ENCODE measurements at places on chromosomes 11 and 22. TPM values are rescaled to one million over a fixed set of nuclear protein-coding genes. Genes with fewer than 3 reads are reported as not detected.

- no peak for DNase-seq
Measured at GRCh38 chr22:16915701-16916100, 90.5 kb upstream of the XKR3 start.

DNA sequence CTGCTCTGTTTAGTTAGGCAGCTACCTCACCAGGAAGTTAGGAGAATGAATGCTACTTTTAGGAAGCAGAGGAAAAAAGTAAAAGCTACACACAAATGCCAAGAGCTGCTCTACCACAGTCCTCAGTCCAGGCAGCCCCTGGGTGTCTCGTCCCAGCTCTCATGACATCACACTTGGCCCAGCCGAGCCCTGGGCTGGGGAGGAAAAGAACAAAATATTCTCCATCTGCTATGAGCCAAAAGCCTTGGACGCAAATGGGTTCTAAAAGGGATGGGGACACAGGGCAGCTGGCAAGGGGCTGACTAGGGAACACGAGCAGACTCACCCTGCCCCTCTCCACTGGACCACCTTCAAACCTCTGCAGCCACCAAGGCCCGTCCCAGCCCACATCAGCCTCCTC lies 26.1 kb downstream of the TMEM184B start:
- peak; percentile 90 for DNase-seq

DNA sequence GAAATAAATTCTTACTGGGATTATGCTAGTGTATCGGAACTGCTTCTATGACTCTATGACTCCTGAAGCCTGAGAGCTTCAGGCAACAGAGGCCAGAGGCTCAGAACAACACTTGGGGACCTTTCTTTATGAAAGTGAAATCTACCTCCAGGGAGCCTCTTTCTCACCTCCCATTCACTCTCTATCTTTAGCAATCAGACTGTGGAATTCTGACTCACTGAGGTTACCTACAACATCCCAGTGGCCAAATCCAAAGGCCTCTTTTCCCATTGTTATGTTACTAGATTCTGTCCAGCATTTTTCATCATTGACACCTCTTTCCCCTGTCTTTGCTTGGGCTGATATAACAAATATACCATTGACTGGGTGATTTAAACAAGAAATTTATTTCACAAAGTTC lies 14.1 kb upstream of the CYB5R2 start:
- DNase-seq = no peak

- DNase-seq = peak; percentile 14
Measured at GRCh38 chr11:62553839-62554361, 7.3 kb upstream of the AHNAK start.

DNA sequence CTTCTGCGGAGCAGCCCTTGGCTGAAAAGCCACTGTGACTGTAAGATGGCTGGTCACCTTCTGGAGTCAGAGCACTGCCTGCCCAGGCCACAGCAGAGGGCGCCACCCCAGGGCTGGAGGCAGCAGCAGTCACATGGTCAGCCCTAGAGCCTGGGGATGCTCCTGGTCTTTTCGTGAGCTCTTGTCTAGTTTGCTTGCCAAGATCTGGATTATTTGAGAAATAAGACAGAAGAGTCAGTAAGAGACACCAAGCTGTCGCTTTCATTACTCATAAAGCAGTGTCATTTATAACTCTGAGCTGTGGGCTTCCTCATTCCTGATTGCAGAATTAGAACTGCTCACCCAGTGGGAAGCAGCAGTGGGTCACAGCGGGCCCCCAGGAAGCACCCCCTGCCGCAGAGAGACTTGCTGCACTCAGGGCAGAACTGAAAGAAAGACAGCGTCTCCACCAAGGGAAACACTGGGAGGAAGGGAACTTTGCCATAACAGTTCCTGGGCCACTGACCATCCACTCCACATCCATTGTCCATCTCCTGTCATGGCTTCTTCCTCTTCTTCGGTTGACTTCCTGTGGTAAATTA lies 56.7 kb downstream of the PPP6R2 start:
- DNase-seq = no peak

DNA sequence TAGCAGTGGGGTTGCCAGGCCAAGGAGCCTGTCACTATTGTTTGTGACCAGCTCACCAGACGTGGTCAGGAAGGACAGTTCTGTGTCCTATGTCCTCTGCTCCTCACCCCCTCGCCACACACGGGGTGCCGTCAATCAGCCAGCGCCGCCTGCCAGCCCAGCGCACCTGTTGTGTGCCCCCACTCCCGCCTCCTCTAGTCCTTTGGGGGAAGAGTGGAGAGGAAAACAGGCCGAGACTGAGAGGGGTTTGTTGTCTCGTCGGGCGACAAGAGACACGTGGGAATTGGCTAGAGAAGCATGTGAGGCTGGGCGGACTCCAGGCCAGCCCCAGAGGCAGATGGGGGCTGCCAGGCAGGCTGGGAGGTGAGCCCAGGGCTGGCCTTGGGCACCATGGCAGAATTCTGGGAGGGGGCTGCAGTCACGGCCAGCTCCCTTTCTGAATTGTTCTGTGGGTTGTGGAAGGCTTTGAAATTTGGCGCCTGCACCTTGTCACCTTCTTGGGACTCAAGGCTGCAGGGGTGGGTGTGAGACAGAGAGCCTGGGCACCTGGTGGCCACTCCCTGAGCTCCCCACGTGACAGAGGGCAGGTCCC lies 3.1 kb upstream of the KCNQ1OT1 start:
- DNase-seq = peak; percentile 68

DNA sequence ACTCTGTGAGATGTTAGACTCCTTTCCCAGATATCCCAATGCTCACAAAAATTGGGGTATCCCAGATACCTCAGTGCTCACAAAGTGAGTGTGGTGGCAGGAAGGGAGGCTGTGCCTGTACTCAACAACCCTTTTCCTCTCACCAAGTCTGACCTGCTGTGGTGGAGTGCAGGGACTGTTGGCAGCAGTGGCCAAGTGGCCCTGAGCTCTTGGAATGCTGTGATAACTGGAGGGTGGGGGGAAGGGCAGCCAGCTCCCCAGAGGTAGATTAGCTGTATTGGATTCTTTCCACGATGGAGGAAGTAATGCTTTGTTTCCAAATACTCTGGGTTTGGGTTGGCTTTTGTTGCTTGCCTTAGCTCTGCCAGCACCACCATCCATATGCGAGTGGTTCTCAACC lies 46.0 kb upstream of the OR9Q1 start:
- no peak for DNase-seq

DNA sequence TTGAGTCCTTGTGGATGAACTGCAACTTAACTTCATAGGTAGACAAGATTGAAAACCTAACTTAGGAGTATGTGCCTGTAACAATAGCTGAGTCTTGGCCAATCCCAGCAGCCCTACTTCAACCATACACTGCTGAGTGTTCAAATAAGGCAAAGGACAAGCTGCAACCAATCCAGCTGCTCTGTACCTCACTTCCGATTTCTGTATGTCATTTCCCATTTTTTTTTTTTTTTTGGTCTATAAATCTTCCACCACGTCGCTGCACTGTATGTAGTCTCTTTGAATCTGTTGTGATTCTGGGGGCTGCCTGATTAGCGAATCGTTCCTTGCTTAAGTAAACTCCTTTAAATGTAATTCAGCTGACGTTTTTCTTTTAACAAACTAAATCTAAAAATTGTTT lies 35.4 kb upstream of the FLI1 start:
- no peak for DNase-seq

DNA sequence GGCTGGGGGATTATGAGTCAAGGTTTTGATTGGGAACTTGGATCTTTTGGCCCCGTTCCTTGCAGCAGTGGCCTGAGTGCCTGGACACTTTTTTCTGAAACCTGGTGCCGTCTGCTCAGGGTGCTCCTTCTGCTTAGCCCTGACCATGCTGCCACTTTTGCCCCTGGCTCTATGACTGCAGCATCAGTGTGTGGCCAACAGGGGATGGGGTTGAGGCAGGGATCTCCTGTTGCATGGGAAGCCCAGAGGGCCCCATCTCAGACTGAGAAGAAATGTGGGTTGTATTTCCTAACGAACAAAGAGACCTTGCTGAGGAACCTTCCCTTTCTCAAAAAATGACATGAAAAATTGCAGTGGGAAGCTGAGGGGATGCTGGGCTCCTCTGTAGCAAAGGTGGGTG lies 18.7 kb downstream of the POU2F3 start:
- DNase-seq = no peak

DNA sequence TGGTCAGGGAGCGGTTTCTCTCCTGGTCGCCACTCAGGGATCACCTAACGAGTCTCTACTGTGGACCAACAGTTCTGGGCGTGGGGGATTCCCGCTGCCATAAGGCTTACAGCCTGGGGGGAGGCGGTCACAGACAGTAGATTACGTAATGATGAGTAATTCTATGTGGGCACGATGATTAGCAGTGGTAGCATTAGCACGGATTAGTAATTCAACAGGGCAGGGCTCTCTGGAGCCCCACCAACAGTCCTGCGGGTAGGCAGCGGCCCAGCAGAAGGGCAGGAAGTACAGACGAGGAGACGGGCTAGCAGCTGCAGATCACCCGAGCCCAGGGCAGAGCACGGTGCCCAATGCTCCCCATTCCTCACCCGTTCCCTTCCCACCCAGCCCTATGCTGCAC lies 3.6 kb downstream of the SHISAL1 start:
- DNase-seq = peak; percentile 41

- DNase-seq = peak; percentile 80
Measured at GRCh38 chr11:68127714-68128681, 6.8 kb upstream of the CHKA start.

NOL12 gene
- polyA plus RNA-seq = 16.5 TPM

CCDC15 gene
- 3.5 TPM for polyA plus RNA-seq

GRCh38 chr11:36379653-36380052 lies 83.6 kb downstream of the PRR5L start:
- DNase-seq = no peak

- DNase-seq = no peak
Measured at GRCh38 chr11:35039076-35039475, 99.9 kb upstream of the CD44 start.

KDELR3 gene
- polyA plus RNA-seq = 38.2 TPM

DNA sequence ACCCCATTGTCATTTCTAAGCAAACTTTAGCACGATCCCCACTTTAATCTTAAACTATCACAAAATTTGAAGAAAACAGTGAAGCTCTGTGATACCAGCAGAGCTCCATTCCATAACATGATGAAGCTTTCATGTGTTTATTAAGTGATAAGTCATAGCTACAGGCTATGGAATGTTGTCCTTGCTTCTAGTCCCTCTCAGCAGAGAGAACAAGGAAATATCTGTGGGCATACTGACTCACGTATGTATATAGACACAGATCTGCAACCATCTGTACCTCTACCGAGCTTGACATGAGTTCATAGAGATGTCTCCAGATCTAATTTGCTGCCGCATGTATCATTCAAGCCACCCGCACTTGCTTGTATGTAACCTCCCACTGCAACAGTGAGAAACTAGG lies 588.9 kb downstream of the ETS1 start:
- no peak for DNase-seq

- no peak for DNase-seq
Measured at GRCh38 chr11:95337972-95338429, 107.0 kb upstream of the SESN3 start.

GRCh38 chr11:17986711-17987220 lies 26.1 kb downstream of the SERGEF start:
- DNase-seq = no peak

- DNase-seq = no peak
Measured at GRCh38 chr11:63866211-63866610, 27.3 kb downstream of the MARK2 start.

- DNase-seq = no peak
Measured at GRCh38 chr22:43273902-43274484, 69.2 kb downstream of the SCUBE1 start.

- no peak for DNase-seq
Measured at GRCh38 chr11:132549001-132549400, 983.3 kb downstream of the OPCML start.

POLA2 gene
- polyA plus RNA-seq = 33.4 TPM

CNTN5 gene
- polyA plus RNA-seq = 4.7 TPM

DNA sequence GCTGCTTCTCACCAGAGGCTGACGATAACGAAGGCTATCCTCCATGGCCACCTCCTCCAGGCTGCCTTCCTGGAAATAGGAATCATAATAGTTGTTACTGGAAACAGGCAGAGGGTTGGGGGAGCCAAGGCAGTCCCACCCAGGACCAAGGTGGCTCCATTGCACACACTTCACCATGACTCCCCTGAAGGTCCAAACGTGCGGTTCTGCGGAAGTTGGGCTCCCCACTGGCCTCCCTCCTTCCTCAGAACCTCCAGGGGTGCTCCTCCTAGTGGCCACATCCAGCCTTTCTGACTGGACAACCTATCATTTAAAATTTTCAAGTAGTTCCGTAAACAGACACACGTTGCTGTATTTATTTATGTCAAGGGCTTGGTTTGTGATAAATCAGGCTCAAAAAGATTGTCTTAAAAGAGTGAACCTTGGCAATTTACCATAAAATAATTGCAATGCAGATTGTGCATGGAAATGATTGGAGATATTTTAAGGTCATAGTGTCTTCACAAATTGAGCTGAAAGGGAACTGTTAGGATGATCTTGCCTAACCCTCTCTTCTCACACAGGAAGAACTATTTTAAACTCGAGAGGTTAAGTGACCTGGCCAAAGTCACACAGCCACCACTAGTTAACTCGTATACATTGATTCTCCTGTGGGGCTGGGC lies 1.4 kb upstream of the TCN2 start:
- no peak for DNase-seq

GAL3ST1 gene
- polyA plus RNA-seq = 7.6 TPM
